Stimulated activated CD8-positive, alpha-beta memory T cell treated with anti-CD3 and anti-CD28 coated beads, Interleukin-4, amount 100 ng/mL, for 48 hours (primary cell): ENCODE measurements at places on chromosomes 12 and 14.

DNA sequence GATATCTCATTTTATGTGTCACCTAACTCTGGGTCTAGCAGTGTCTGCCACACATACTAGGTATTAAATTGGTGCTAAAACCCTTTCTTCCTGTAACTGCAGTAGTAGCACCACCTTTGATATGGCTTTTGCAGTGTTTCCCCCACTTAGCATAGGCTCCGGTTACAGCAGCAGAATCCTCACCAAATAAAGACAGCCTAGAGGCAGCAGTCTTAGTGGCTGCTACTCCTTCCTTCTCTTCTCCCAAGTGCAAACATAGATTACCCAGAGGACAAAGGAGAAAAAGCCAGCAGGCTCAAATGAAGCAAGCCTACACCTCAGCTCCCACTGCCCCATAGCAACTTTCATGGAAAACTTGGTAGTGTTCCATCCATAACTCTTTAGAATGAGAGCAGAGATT is 30.1 kb upstream of the ABCC9 start:
- no peak for DNase-seq

- DNase-seq, result no peak
Measured at GRCh38 chr12:57216921-57217879, 606 bp downstream of the NXPH4 start.

DNA sequence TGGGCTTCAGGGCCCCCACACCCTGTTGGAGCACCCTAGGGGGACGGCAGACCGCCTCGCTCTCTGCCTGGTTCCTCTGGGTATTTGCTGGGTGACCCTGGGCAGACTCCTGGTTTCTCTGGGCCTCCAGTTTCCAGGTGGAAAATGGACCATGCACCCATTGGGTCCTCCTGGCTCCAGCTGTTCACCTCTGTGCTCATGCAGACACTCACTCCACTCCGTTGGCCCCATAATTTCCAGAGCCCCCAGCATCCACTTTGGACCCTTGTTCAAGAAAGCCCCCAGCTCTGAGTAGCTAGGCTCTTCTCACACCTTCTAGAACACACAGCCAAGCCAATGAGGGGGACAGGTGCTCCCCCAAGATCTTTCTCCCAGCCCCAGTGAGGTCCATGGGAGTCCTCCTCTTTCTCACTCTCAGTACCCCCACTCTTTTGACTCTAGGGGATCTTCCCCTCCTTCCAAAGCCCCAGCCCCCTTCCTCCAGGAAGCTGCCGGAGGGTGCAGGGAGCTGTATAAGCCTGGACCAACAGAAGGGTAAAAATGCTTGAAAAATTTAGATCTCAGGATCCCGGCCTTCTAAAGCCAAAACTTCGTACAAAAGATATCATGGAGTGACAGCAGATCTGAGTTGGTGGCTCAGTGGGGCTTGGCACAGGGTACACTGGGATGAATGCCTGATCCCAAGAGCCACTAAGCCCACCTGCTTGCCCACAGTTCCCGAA is 174.8 kb upstream of the RTL1 start:
- DNase-seq, result peak; percentile 14

- no peak for DNase-seq
Measured at GRCh38 chr14:101734246-101734847, 27.2 kb upstream of the PPP2R5C start.

DNA sequence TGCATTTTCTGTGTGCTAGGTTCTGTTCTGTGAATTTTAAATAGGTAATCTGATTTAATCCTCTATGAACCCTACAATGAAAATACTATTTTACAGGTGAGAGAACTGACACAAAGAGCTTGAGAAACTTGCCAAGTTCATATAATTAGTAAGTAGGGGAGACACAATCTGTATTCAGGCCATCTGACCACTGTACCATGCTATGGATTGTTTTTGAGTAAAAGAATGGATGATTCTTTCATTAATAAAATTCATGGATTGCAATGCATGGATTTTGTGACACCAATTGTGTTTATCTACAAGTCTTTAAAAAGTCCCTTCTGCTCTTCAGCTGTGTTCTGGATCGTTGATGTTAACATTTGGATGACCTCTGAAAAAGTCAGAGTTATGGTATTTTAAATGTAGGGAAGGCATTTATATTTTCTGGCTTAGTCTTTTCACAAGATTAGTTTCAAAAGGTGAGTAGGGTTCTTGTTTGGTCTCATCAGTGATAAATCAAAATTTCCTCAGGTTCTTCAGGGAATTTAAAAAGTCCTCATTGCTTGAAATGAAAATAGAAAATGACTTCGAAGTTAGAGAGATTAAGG is 15.4 kb upstream of the DYRK2 start:
- no peak for DNase-seq

DNA sequence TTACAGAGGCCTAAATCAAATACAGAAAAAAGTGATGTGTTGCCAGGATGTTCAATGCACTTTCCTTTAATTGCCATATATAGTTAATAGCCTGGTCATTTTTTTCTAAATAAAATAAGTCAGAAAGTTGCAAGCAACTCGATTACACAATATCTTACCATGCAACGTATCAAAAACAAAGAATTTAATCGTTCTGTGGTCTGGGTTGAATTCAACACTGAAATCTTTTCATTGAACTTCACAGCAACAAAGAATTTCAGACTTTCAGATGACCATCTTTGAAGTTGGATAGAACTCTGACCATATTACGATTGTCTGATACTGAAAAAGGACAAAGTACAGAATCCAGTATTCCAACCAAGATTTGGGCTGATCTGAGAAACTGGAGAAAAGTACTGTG is 231.9 kb downstream of the SLC25A21 start:
- no peak for DNase-seq

GRCh38 chr14:34883954-34884353 is 8.8 kb upstream of the BAZ1A start:
- DNase-seq, result no peak

DNA sequence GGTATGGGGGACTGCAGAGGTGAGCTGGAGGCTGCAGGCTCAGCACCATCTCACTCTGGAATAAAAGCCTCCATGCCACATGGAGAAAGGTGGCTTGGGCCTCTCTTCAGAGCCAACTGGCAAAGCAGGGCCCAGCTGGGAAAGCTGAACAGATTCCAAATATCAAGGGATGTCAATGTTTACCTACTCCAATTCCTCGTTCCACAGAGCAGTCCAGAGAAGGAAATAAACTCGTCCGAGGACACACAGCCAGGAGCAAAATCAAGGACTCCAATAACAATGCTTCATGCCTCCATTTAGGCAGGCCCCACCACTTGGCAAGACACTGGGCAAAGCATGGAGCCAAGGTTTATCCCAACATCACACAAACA is 36.3 kb upstream of the PNMA1 start:
- no peak for DNase-seq

GRCh38 chr12:106358396-106359241 is 1.1 kb downstream of the POLR3B start:
- DNase-seq, result no peak

- DNase-seq, result no peak
Measured at GRCh38 chr14:82298811-82299210, 765.2 kb upstream of the SEL1L start.

DNA sequence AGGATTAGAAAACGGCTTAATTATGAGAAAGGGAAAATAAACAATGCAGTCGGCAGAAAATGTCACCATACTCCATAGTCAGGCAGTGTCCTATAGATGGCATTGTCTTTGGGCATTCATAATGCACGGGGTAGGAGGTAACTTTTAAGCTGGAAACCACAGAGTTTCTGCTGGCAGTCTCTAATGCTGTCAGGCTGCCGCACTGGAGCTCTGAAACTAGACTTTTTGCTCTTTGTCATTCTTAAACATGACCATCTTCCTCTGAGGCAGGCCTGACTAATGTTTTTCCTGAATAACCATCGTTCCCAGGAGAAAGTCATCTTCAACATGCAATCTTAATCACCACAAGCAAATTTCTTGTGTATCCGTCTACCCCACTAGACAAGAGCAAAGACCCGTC is 108.8 kb downstream of the ETNK1 start:
- no peak for DNase-seq

DNA sequence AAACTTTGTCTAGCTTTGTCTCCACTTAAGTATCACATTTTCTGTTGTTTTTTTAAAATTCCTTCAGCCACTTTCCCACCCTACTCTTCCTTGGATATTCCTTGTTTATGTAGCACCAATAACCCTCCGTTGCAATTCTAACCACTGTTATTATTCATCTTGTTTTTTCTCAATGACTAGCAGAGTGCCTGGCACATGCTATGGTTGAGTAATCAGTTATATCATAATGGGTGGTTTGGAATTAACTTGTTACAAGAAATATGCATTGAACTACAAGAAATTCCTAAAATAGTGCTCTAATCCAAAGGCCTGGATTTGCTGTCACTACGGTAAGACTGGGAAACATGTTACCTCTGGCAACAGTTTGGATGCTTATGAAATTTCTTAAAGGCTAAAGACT is 756.6 kb downstream of the NOVA1 start:
- DNase-seq, result no peak

DNA sequence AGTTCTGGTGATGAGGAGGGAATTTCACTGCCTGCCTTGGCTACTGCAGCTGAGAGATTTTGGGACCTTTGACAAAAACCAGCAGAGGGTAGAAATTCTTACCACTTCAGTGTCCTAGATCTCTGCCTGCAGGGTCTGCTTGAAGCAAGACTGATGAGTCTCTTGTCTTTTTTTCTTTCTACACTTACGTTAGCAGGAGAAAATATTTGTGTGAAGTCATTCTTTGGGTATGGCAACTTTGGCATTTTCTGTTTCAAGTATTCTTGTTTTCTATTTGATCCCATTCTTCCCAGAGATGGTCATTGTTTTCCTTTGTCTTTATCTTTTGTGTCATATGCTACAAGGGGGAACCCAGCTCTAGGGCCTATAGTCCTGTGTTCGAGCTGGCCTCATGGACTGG is 65.6 kb upstream of the FERMT2 start:
- DNase-seq, result no peak

- no peak for DNase-seq
Measured at GRCh38 chr12:129659961-129660622, 243.7 kb downstream of the TMEM132D start.

DNA sequence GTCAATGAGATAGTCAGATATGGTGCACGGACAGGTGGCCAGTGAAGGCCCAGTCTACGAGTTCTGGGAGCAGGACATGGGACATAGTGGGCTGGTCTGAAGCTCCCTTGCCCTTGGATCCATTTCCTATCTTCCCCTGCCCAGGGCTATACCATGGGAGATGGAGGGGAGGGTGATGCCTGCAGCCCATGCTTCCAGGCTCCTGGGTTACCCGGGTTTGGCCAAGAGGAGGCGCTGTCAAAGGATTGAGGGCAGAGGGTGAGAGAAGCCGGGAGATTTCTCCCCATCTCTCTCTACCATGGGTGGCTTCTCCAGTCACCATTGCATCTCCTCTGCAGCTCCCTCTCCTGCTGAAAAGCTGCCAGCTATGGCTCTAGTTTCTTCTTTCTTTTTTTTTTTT is 52.8 kb upstream of the LHX5 start:
- DNase-seq, result no peak

DNA sequence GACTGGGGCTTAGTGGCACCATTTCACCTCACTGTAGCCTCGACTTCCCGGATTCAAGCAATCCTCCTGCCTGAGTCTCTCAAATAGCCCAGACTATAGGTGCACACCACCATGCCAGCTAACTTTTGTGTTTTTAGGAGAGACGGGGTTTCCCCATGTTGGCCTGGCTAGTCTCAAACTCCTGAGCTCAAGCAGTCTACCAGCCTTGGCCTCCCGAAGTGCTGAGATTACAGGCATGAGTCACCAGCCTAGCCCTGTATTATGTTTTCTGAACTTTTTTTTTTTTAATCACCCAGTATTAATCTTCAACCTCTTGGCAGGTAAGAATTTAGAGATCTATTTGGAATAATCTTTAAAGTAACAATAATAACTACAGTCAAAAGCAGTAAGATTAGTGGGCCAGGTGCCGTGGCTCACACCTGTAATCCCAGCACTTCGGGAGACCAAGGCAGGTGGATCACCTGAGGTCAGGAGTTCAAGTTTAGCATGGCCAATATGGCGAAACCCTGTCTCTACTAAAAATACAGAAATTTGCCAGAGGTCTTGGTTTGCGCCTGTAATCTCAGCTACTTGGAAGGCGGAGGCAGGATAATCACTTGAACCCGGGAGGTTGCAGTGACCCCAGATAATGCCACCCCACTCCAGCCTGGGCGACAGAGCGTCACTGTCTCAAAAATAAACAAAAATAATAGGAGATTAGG is 8.6 kb downstream of the NANOG start:
- no peak for DNase-seq

- no peak for DNase-seq
Measured at GRCh38 chr12:10940389-10940788, 1.3 kb upstream of the TAS2R14 start.

- no peak for DNase-seq
Measured at GRCh38 chr14:33343016-33343415, 404.3 kb downstream of the NPAS3 start.

GRCh38 chr12:127355061-127355841 is 911.7 kb upstream of the TMEM132C start:
- no peak for DNase-seq

- DNase-seq, result peak; percentile 17
Measured at GRCh38 chr14:100899884-100900771, 3.4 kb downstream of the RTL1 start.

GRCh38 chr14:104872469-104873341 is 7.6 kb downstream of the CEP170B start:
- no peak for DNase-seq

- no peak for DNase-seq
Measured at GRCh38 chr14:32985866-32986265, 47.2 kb downstream of the NPAS3 start.

DNA sequence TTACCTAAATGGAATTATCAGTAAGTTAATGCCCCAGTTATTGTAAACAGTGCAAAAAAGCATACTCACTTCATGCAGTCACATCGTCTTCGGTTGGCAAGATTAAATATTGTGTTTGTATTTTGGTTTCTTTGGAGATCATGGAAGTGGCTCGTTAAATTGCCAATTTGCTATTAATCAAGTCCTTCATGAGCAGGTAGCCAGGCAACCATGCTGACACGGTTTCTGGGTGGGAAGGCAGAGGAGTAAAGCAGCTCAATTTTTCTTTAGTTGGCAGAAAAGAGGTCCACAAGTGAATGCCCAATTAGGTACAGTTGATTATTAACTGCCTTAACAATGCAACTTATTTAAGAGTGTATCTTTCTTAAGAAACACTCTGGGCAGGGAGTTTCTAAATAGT is 43.9 kb downstream of the PPP4R3A start:
- DNase-seq, result no peak

DNA sequence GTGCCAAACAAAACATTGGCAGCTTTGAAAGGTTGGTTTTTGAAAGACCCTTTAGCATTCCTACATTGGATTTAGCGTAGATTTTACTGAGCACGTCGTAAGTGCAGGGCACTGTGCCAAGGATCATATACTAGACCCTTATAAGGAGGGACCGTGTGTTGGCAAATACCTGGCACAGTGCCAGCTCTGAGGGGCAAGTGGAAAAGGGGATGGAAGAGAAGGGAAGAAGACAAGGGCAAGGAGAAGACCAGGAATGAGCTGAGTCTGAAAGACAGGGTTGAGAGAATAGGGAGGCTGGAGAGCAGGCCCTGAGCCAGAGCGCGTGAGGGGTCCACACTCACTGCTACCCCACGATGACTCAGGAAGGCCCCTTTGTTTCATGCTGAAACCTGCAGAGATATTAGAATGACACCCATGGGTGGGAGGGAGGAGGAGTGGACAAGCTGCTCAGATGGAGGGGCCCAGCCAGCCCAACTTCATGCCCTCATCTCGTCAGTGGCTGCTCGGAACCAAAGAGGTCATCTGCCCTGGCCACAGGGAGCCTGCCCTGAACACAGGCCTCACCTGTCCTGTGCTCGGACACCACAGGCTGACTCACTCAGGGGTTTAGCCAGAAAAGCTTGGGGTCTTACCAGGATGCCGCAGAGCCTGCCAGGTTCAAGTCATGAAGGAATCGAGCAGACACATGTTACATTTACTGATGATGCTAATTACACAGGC is 25.0 kb downstream of the RAB35 start:
- no peak for DNase-seq
